ENCODE measurements at places on chromosomes 12 and 14.

GRCh38 chr12:87661786-87662377, 367.3 kb downstream of the C12orf50 start:
- no peak for DNase-seq

- DNase-seq, result no peak
Observed at GRCh38 chr14:75859746-75860145, 122.0 kb downstream of the TGFB3 start.

- DNase-seq, result no peak
Observed at GRCh38 chr12:76455582-76456345, 103.8 kb downstream of the OSBPL8 start.

DNA sequence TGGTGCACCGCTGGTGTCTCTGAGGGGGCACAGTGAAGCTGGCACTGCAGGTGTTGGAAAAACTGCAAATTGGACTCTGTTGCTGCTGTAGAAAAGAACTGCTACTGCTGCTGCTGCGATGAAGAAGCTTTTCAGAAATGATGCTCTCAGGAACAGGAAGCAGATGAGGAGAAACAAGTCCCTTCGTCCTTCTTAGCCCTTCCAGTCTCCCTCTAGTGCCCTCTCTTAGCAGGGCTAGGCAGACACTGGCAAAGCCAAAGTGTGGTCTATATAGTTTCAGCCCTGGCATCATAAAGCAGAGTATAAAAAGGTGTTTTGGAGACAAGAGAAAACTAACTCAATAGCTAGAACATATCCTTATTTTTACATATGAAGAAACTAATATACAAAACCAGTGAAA, 174.5 kb downstream of the MYRFL start:
- DNase-seq, result no peak

GRCh38 chr14:92955381-92955780, 32.4 kb downstream of the CHGA start:
- DNase-seq, result no peak

DNA sequence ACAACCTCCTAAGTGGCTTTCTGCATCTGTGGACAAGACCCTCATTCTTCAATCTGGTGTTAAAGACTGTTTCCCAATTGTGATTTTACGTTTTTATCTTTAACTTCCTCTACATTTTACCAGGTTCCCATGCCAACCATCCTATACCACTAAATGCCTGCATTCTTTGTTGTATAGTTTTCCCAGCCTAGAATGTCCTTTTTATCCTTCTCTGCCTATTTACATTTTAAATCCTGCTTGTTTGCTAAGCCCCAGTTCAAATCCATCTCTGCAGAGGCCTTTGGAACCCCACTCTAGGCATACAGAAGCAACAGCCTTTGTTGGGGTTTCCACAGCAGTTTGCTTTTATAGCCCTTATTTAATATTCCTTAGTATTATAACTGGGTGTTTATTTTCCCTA, 325.1 kb upstream of the DDHD1 start:
- no peak for DNase-seq

DNA sequence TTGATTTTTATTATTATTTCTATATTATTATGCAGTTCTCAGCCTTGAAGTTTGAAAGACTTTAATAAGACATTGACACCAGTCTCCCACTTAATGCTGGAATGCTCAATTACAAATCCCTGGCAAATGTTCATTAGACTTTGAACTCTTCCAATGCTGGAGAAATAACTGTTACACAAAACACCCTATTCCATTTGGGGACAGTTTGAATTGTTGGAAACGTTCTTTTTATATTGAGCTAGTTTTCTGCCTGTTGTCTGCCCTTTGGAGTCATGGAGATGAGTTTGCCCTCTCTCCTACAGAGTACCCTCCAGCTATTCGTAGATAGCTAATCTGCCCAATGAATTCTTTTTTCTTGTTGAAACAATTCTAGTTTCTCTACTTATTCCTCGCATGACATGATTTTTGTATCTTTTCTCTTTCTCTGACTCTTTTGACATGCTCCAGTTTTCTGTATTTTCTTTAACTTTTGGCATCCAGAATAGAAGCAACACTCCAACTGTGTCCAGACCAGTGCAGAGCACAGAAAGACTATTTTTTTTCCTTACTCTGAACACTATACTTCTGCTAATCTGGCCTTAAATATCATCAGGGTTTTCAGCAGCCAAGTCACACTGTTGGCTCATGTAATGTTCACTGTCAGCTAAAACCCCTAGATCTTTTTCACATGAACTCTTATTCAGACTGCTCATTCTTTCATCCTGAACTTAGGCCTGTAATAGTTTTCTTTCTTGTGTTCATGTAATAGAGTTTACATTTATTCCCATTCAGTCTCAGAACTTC, 379.3 kb downstream of the RAD51B start:
- DNase-seq, result no peak

- DNase-seq, result no peak
Observed at GRCh38 chr12:124853781-124854636, 9.7 kb downstream of the SCARB1 start.

DNA sequence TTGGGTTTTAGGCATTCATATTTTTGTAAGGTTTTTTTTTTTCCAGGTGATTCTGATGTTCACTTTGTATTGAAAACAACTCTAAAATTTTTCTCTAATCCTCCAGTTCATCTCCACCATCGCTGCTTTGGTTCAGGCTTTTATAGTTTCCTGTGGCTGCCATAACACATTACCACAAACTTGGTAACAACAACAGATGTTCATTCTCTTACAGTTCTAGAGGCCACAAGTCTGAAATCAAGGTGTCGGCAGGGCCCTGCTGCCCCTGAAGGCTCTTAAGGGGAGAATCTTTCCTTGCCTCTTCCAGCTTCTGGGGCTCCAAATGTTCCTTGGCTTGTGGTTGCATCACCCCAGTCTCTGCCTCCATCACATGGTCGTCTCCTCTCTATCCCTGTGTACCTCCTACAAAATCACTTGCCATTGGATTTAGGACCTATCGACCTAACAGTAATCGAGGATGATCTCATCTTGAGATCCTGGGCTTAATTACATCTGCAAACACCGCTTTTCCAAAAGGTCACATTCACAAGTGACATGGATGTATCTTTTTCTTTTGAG, 55.2 kb downstream of the PELI2 start:
- DNase-seq, result no peak

DNA sequence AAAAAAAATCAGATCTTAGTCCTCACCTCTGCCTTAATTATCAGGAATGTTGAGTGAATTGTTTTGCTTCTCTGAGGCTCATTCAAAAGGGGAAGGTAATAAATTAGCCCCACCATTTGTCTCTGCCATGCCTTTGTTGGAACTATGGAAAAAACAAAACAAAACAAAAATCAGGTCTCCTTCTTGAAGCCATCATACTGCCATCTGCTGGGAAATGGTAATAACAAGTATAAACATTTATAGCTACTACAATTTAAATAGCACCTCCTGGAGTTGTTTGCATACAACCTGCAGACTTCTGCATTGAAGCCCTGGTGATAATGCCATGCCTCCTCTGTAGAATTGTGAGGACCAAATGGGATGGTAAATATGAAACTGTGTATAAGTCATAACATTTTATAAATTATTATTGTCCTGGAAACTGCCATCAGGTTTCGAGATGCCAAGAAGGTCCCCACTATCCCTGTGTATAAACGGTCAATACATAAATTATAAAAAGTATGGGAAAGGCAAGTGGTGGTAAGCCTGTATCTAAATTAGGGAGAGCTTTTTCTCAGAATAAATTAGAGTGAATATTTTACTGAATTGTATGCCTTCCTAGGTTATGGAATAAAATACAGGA, 87.2 kb upstream of the FGD4 start:
- DNase-seq, result no peak

DNA sequence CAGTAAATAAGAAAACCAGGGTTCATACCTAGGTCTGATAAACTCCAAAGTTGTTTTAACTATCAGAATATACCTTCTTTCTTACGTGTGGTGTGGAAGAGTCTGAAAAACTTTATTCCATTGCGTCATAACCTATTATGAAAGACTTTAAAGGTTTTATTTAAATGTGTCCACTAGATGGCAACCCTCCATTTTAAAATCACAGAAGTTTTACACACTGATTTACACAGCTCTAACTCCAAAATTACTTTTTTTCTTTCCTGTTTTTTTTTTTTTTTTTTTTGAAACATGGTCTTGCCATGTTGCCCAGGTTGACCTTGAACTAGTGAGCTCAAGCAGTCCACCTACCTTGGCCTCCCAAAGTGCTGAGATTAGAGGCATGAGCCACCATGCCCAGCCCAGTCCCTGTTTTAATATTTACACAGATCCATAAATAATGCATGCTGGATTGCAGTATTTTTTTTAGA, 17.3 kb upstream of the TMPRSS12 start:
- no peak for DNase-seq

DNA sequence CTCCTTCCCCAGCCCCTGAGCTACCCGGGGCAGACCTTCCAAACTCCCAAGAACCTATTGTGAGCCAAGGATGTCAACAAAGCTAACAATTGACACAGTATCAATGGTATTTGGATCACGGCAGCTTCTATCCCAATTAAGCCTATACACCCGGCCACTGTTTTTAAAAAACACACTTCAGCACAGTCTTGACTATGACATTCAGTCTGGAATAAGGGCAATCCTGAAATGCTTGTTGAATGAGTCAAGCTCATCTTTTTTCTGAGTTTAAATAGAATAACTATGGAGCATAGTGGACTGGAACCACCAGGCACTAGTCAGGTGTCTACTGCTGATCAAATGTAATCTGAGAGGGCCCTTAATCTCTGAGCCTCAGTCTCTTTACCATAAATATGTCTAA, 5.7 kb downstream of the DENND5B start:
- no peak for DNase-seq

DNA sequence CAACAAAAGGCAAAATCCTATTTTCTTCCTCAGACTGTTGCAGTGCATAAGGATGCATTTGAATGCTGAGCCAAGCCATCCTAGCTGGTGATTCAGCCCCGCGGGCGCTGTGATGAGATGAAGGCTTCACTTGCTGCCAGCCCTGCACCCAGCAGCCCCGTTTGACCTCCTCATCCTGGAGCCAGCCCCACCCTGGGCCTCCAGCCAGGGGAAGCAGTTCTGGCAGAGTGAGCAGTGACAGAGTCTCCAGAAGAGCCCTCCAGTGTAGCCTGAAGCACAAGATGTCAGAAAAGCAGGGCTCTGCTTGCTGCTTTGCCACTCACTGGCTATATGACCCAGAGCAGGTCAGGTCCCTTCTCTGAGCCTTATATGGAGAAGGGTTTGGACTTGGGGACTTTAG, 96.2 kb upstream of the HSPB8 start:
- DNase-seq, result no peak

Measured in activated T-cell treated with anti-CD3 and anti-CD28 coated beads, Interleukin-2, amount 50 U/mL, for 1 hour (primary cell).